ENCODE measurements at places on chromosomes 7 and 10.

DNA sequence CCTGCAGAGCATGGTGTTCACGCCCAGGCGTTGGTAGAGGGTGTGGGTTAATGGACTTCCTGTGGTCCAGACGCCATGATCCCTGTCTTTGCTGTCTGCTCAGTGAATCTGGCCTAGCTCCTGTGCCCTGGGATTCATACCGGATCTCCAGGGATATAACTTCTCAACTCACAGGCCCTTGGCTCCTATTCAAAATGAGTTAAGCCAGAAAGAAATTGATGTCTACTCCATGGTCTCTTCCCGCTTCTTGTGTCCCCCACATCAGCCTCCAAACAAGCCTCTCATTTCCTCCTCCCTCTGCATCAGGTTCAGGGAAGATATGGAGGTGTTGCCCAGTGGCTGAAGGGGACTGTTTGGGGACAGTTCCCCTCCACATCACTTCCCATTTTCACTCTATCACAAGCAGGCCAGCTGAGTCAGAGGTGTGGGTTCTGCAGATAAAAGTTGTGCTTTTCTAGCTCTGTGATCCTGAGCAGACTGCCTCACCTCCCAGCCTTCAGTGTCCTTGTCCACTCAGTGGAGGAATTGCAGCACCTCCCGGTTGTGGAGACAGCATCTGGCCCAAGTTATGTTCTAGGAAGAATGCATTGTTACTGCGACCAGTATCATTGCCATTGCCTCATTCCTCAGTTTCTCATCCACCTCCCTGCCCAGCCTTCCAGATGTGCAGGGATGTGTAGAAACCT lies 22.5 kb downstream of the AKR1E2 start:
- DNase-seq = no peak

DNA sequence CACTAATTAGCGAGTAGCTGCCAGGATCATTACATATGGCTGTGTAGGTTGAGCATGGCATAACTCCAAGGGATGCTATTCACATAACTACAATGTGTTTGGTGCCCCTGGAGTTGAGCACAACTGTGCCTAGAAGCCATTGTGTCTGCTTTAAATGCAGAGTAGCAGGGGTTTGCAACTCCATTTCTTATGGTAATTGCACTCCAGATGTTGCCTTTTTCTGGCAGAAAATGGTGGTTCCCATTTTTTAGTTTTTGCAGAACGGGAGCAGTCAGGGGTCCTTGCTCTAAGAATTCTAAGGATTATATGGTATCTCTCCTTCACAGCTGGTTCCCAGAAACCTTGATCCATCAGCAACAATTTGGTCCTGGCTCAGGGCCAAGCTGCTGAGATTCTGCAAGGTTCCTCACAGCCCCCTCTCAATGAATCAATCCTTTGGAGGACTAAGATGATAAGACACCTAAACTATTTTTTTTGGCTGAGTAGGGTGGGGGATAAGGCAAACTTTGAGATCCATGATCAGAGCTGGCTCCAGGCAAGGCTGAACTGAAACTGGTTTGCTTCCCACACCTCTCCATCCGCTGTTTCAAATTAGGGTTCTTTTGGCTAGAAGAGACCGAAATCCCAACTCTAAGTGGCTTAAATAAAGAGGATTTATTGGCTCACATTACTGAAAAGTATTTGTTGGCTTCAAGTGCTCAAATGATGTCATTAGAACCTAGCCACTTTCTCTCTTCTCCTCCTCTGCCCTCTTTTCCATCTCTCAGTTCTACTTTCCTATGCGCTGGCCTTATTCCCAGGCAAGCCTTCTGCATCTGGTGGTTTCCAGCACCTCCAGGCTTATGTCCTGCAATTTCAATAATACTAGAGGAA lies 97.5 kb upstream of the CCDC6 start:
- DNase-seq = no peak

DNA sequence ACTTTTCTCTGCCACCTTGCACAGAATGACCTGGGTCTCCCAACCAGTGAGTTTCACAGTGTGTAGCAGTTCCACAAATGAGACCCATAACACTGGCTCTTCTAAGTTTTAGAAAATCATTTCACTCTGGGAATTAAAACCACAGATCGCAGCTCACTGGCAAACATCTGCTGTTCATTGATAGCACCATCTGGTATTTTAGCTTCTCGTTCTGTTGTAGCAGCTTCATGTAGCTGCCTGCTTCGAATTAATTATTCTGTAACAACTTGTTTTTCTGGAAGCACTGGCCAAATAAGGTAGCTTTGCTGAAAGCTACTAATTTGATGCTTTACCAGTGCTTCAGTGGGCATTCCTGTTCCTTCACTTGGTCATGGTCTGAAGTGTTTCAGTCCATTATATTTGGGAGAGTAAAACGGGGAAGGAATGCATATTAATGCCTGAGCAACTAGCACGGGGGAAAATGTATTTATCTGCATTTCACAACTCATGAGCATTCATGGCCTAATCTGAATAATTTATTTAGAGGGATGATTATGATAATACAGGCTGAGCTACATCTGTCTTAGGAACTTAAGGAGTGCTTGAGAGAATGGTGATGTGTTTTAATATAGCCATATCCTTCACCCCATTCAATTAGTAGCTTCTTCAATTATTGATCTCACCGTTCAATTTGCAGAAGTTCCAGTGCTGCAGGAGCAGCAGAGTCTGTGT lies 447.4 kb downstream of the XPNPEP1 start:
- DNase-seq = no peak

- DNase-seq = no peak
Measured at GRCh38 chr7:154984601-154985188, 18.2 kb downstream of the PAXIP1 start.

GRCh38 chr7:27189997-27190748 lies 5.1 kb upstream of the HOXA11 start:
- no peak for DNase-seq
